CD4-positive, alpha-beta T cell (primary cell): ENCODE measurements at places on chromosomes 3 and 15.

DNA sequence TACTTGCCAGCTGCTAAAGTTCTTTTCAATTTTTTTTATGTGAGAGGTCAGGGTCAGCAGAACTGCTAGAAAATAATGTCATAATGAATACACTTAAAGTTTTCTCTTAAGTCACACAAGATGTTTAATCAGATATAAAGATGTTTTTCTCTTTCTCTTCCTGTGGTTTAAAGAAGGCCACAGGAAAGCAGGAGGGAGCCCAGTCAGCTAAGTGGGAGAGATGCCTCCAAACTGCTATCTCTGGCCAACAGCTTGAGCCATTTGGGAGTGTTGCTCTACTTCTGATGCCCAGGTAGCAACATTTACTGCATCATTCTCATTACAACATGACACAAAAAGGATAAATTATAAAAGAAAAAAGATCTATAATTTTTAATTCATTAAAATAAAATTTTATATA, 45.7 kb upstream of the NLGN1 start:
- no peak for DNase-seq
- H3K4me1 ChIP-seq, result no peaks in the 10 kb centered on the region
- no peak overlapping the region for H3K4me3 ChIP-seq
- no peaks in the 10 kb centered on the region for H3K27me3 ChIP-seq
- H3K27ac ChIP-seq, result no peak overlapping the region
- H3K36me3 ChIP-seq, result no peaks in the 10 kb centered on the region

- peak; percentile 17 for DNase-seq
- no peak overlapping the region for H3K4me3 ChIP-seq
- no peak overlapping the region for H3K27ac ChIP-seq
Observed at GRCh38 chr3:129827765-129828164, 65.7 kb downstream of the TMCC1 start.

DNA sequence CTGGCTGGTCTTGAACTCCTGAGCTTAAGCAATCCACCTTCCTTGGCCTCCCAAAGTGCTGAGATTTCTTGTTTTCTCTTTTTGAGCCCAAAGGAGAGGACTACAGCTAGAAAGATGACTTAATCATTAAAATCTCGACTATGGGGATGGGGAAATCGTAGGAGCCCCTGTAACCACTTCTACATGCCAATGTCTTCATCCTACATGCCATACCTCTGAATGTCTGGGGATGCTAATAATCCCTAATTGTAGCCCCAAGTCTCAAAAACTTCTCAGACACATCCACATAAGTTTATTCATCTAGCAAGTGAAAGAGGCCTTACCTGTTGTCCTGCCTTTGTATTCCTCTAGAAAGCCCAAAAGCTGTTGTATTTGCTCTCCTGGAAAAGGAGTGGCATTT, 3.7 kb upstream of the RHOV start:
- H3K27ac ChIP-seq, result no peak overlapping the region
- DNase-seq, result no peak
- H3K4me3 ChIP-seq, result no peak overlapping the region
- H3K36me3 ChIP-seq, result no peaks in the 10 kb centered on the region
- peaks cover 9% of the 10 kb centered on the region for H3K4me1 ChIP-seq

- H3K4me3 ChIP-seq, result no peak overlapping the region
- no peak for DNase-seq
- no peaks in the 10 kb centered on the region for H3K27me3 ChIP-seq
- no peak overlapping the region for H3K27ac ChIP-seq
- no peaks in the 10 kb centered on the region for H3K36me3 ChIP-seq
Observed at GRCh38 chr3:140585828-140586227, 92.0 kb upstream of the TRIM42 start.

- no peaks in the 10 kb centered on the region for H3K36me3 ChIP-seq
- DNase-seq, result no peak
- H3K27ac ChIP-seq, result no peak overlapping the region
- no peaks in the 10 kb centered on the region for H3K4me1 ChIP-seq
- peaks cover 4% of the 10 kb centered on the region for H3K27me3 ChIP-seq
- H3K4me3 ChIP-seq, result no peak overlapping the region
Observed at GRCh38 chr3:127489357-127489756, 101.2 kb downstream of the TPRA1 start.

- H3K4me1 ChIP-seq, result peaks cover 24% of the 10 kb centered on the region
- no peak overlapping the region for H3K4me3 ChIP-seq
- no peak for DNase-seq
- H3K27ac ChIP-seq, result no peak overlapping the region
Observed at GRCh38 chr15:56913670-56914069, 4.8 kb upstream of the TCF12 start.

- H3K4me3 ChIP-seq, result no peak overlapping the region
- no peaks in the 10 kb centered on the region for H3K36me3 ChIP-seq
- no peak overlapping the region for H3K27ac ChIP-seq
- no peaks in the 10 kb centered on the region for H3K27me3 ChIP-seq
- H3K4me1 ChIP-seq, result no peaks in the 10 kb centered on the region
Observed at GRCh38 chr15:66662522-66662921, 39.5 kb upstream of the SMAD6 start.

GRCh38 chr3:153320585-153321128, 158.6 kb downstream of the RAP2B start:
- no peaks in the 10 kb centered on the region for H3K4me1 ChIP-seq
- no peak overlapping the region for H3K4me3 ChIP-seq
- no peak for DNase-seq
- H3K27me3 ChIP-seq, result no peaks in the 10 kb centered on the region
- H3K27ac ChIP-seq, result no peak overlapping the region

DNA sequence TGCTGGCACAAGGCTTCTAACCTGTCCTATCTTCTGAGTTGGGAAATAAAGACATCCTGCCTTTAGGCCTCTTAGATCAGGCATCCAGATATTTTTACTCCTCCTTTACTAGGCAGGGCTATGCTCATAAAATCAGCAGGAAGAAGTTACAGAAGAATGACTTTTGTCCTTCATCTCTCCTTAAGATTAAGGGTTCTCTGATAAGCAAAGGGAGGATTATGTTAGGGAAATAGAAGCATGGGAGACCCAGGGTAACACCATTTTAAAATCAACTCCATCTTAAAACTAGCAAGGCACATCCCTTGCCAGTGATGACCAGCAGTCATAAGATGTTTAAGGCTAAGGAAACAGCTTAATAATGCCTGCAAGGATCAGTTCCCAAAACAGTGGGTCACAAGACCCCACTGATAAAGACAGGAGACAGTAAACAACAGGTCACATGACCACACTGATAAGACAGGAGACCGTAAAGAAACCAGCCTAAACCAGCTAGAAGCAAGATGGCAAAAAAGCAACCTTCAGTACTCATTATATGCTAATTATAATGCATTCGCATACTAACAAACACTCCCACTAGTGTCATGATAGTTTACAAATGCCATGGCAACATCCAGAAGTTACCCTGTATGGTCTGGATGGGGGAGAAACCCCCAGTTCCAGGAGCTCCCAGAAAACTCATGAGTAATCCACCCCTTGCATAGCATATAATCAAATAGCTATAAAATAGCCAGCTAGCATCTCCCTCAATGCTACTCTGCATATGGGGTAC, 14.5 kb upstream of the EHHADH start:
- no peak overlapping the region for H3K4me3 ChIP-seq
- H3K27ac ChIP-seq, result no peak overlapping the region
- DNase-seq, result no peak
- H3K36me3 ChIP-seq, result no peaks in the 10 kb centered on the region

- no peaks in the 10 kb centered on the region for H3K4me1 ChIP-seq
- H3K36me3 ChIP-seq, result no peaks in the 10 kb centered on the region
- DNase-seq, result no peak
- H3K4me3 ChIP-seq, result no peak overlapping the region
- H3K27ac ChIP-seq, result no peak overlapping the region
- H3K27me3 ChIP-seq, result no peaks in the 10 kb centered on the region
Observed at GRCh38 chr3:54914180-54914579, 13.7 kb downstream of the LRTM1 start.

- no peak for DNase-seq
- H3K27me3 ChIP-seq, result no peaks in the 10 kb centered on the region
- no peaks in the 10 kb centered on the region for H3K4me1 ChIP-seq
- H3K27ac ChIP-seq, result no peak overlapping the region
Observed at GRCh38 chr3:11559816-11560633, 83.7 kb downstream of the VGLL4 start.

DNA sequence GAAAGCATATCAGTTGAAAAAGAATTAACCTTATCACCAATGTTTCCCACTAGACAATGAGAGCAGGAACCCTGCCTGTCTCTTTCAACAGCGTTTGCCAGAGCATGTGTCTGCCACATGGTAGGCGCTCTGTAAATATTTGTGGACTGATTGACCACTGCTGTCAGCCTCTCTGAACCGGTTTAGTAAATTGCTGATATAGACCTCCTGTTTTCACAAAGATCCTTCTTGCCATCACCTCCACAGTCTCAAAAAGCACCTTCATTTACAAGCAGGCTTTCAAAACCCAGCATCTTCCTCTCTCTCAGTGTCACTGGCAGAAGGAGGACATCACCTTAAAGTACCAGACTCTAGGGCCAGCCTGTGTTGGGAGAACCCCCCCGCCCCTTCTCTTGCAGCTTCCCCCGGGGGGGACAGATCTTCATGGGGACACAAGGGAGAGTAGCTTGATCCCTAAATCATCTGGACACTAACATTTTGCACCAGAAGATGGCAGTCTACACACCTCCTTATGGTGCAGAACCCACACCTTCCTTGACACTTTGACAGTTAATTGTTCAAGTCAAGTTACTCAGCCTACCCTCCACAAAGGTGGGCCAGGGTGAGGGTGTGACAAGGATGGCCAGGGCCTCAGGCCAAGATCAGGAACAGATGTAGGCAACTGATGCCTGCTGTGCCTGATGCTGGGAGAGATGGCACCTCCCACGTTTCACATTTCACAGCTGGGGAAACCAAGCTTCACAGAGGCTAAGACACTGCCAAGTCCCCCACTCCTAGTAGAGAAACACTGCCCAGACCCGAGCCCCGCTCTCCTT, 37.8 kb upstream of the USP3 start:
- no peak overlapping the region for H3K4me3 ChIP-seq
- H3K4me1 ChIP-seq, result peaks cover 15% of the 10 kb centered on the region
- H3K36me3 ChIP-seq, result no peaks in the 10 kb centered on the region

DNA sequence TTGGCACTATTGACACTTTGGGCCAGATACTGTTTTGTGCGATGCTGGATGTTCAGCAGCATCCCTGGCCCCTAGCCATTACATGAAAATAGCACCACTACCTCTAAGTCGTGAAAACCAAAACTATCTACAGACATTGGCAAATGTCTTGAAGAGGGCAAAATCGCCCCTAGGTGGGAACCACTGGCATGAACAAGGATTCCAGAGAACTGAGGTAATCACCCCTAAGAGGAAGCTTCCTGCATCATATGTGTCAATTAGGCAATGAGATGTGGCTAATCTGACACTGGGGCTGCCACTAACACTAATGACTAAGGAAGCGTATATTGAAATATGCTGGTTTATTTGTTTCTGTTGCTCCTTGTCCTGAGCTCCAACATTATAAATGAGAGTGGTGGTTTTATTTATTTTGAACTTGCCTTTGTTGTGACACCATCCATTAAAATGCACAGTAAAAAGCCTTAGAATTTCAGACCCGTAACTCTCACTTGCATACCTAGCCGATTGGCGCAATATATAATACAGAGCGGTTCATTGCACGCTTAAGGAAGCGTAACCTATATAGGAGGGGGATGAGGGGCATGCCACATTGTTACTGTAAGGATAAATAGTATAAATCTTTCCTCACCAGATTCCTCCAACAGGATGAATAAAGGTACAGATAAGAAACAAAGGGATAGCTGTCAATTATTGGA, 299.8 kb upstream of the CNTN4 start:
- H3K27me3 ChIP-seq, result no peaks in the 10 kb centered on the region
- H3K36me3 ChIP-seq, result no peaks in the 10 kb centered on the region
- H3K4me1 ChIP-seq, result no peaks in the 10 kb centered on the region
- no peak overlapping the region for H3K4me3 ChIP-seq
- no peak for DNase-seq

GRCh38 chr15:78069052-78069414, 8.5 kb downstream of the TBC1D2B start:
- peak overlapping the region; percentile 36 for H3K4me3 ChIP-seq
- peak overlapping the region; percentile 58 for H3K27ac ChIP-seq
- no peaks in the 10 kb centered on the region for H3K27me3 ChIP-seq
- no peaks in the 10 kb centered on the region for H3K36me3 ChIP-seq
- peaks cover 93% of the 10 kb centered on the region for H3K4me1 ChIP-seq
- no peak for DNase-seq

- H3K4me3 ChIP-seq, result no peak overlapping the region
- no peaks in the 10 kb centered on the region for H3K27me3 ChIP-seq
- H3K36me3 ChIP-seq, result no peaks in the 10 kb centered on the region
- DNase-seq, result no peak
- H3K4me1 ChIP-seq, result peaks cover 13% of the 10 kb centered on the region
- H3K27ac ChIP-seq, result no peak overlapping the region
Observed at GRCh38 chr3:196141052-196141865, 59.4 kb upstream of the TFRC start.

GRCh38 chr3:138200424-138200823, 13.3 kb downstream of the ARMC8 start:
- H3K27ac ChIP-seq, result no peak overlapping the region
- H3K4me1 ChIP-seq, result peaks cover 3% of the 10 kb centered on the region
- DNase-seq, result no peak
- H3K4me3 ChIP-seq, result no peak overlapping the region
- no peaks in the 10 kb centered on the region for H3K27me3 ChIP-seq
- peaks cover 4% of the 10 kb centered on the region for H3K36me3 ChIP-seq

GRCh38 chr3:171173736-171174135, 147.2 kb upstream of the SLC2A2 start:
- no peak overlapping the region for H3K27ac ChIP-seq
- no peaks in the 10 kb centered on the region for H3K27me3 ChIP-seq
- DNase-seq, result no peak
- no peaks in the 10 kb centered on the region for H3K4me1 ChIP-seq
- no peak overlapping the region for H3K4me3 ChIP-seq

- no peaks in the 10 kb centered on the region for H3K4me1 ChIP-seq
- DNase-seq, result no peak
- peaks cover 2% of the 10 kb centered on the region for H3K27me3 ChIP-seq
- H3K4me3 ChIP-seq, result no peak overlapping the region
- H3K27ac ChIP-seq, result no peak overlapping the region
Observed at GRCh38 chr3:179482857-179483256, 31.6 kb upstream of the GNB4 start.
